NCI-H1048 (cell line): ENCODE measurements at places on chromosomes 12 and 14.

DNA sequence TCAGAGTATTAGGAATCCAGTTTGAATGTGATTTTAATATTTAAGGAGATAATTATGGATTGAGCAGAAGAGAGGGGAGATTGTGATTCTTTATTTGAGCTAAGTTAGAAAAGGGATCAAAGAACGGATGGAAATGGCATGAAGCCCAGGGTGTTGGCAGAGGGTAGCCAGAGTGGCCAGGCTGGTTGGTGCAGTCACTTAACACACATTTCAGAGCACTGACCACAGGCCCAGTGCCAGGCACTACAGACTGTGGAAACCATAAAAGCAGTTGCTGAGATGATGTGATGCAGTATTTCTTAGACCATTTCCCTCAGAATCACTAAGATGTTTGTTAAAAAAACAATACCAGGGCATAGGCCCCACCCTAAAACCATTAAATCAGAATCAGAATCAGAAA lies 167.7 kb upstream of the AMIGO2 start:
- DNase-seq, result no peak

DNA sequence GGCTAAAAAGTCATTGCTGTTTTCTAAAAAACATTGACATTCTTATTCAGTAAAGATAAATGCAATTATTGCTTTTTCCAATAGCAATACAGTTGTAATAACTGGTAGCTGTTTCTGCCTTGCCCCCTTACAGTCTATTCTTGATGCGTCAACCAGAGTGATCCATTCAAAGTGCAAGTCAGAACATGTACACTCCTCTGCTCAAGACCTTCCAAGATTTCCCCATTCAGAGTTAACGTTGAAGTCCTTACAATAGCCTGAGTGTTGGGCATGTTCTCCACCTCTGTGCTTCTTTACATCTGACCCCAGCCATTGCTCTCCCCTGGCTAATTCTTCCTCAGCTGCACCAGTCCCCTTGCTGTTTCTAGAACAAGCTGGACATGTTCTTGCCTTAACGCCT lies 24.3 kb downstream of the VRK1 start:
- DNase-seq, result no peak

DNA sequence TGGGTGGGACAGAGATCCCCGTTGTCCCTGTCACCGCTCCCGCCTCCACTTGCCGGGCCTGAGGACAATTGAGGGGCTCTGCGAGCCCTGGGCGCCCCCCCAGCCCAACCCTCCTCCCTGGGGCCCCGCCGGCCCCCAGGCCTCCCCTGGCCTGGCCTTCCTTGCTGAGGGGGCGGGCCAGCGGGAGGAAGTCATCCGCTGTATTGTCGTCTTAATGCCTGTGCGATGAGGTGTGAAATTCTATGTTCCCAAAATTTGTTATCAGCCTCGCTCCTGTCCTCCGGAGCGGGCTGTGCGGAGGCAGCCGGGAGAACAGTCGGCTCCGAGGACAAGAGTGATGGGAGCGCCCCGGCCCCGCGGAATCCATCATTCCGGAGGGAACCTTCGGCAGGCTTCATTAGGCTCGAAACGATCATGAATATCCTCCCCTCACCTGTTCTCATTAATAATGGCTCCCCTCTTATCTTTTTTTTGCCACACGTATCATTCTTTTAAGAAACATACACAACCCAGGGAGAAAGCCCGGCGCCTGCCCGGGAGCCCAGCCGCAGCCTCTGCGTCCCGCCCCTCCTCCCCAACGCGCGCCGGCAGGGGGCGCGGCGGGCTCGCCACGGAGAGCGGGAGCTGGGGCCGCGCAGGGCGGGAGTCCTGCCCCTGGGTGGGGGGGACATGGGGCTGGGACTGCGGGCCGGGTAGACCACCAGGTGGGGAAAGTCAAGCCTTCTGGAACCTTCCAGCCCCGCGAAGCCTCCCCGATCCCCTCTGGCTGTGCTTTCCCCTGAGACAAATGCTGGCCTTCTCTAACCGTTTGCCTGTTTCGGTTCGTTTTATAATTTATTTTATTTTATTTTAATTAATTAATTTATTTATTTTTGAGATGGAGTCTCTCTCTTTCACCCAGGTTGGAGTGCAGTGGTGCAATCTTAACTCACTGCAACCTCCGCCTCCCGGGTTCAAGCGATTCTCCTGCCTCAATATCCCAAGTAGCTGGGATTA lies 17.1 kb upstream of the DLK1 start:
- DNase-seq, result no peak

GRCh38 chr12:108173160-108173559 lies 44.1 kb downstream of the WSCD2 start:
- no peak for DNase-seq
